ENCODE measurements at places on chromosomes 7 and 10.
A peak's percentile ranks its signal among the peaks of the same experiment; 100 is the strongest.

- no peak for DNase-seq
Measured at GRCh38 chr7:121666306-121666705, 206.7 kb upstream of the PTPRZ1 start.

- no peak for DNase-seq
Measured at GRCh38 chr7:42693722-42694121, 218.1 kb downstream of the C7orf25 start.

DNA sequence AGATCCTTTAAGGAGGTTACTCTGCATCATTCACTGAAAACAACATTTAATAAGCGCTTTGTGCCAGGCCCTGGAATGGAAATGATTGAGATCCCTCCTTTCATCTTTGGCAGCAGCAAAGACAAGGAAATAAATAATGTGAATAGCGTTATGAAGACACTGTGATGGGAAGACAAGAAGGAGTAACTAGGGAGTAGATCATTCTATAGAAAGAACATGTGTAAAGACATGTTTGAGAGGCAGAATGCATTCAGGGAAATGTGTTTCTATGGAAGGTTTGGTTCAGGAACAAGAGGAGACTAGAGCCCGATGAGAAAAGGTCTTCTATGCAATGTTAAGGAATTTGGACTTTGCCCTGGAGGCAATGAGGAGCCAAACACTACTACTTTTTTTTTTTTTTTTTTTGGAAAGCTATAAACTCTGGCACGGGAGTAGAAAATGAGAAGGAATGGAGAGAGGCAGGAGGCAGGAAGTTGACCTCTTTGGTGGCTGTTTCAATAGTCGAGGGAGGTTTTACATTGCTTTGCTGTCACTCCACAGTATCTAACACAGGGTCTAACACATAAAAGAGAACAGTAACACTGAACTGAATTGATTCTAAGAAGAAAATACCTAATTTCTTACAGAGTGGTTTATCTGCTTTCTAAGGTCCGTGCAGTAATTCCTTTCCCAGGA is 44.9 kb downstream of the SMURF1 start:
- no peak for DNase-seq

GRCh38 chr7:104923010-104923421 is 91.0 kb upstream of the KMT2E start:
- peak; percentile 83 for DNase-seq

DNA sequence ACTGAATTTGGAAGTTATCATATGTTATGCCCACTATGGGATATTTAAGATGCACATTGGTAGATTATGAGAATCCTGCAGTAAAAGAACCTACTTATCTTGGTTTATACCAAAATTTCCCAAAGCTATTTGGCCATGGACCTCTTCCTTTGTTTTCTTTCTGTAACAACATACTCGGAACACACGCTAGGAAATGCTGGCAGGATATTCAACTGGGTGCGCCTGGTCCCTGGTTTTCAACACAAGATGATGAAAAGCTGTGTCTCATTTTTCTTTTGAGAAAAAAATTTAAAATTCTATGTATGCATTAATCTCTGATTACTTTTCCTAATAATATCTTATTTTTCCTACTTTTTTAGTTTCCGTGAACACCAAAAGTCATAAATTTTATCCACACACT is 128.5 kb upstream of the NRP1 start:
- DNase-seq: no peak

GRCh38 chr7:130476297-130477150 is 15.4 kb upstream of the MEST start:
- no peak for DNase-seq

DNA sequence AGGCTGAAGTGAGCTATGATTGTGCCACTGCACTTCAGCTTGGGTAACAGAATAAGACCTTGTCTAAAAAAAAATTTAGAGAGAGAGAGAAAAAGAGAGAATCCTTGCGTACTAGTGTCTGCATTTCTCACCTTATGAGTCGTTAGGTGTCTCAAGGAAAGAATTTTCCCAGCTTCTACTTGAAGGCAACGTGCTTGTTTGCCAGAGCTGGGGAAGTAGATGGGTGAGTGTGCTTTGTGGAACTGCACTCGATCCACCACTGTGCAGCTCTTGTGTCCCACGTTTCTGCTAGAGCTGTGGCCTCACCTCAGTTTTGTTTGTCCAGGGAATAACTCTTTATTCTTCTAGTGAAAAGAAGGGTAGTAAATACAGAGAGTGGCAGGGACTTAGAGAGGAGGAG is 38.9 kb downstream of the HDAC9 start:
- DNase-seq: no peak

DNA sequence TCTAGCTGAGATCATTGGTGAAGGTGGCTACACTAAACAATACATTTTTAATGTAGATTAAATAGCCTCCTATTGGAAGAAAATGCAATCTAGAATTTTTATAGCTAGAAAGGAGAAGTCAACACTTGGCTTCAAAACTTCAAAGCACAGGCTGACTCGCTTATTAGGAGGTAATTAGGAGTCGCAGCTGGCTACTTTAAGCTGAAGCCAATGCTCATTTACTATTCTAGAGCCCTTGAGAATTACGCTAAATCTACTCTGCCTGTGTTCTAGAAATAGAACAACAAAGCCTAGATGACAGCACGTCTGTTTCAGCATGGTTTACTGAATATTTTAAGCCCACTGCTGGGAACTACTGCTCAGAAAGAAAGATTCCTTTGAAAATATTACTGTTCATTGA is 101.6 kb upstream of the EEPD1 start:
- no peak for DNase-seq

- DNase-seq: no peak
Measured at GRCh38 chr7:1665549-1666316, 4.3 kb upstream of the ELFN1 start.

DNA sequence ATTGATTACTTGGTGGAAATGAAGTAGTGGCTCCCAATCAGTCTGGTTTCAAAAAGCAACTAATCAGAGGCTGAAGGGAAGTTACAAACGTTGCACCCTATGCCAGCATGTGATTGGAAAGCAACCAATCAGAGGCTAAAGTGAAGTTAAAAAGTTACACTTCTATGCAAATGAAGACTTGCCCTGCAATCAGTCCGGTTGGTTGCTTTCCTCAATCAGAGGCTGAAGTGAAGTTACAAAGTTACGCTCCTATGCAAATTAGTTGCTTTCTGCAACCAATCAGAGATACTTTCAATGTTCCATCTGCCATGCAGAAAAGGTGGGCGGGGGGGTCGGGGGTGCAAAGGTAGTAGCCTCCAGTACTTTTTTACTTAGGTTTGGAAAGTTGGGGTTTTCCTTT is 1077.1 kb downstream of the TYW1 start:
- no peak for DNase-seq

GRCh38 chr10:91220954-91221675 is 652 bp downstream of the PCGF5 start:
- peak; percentile 34 for DNase-seq

DNA sequence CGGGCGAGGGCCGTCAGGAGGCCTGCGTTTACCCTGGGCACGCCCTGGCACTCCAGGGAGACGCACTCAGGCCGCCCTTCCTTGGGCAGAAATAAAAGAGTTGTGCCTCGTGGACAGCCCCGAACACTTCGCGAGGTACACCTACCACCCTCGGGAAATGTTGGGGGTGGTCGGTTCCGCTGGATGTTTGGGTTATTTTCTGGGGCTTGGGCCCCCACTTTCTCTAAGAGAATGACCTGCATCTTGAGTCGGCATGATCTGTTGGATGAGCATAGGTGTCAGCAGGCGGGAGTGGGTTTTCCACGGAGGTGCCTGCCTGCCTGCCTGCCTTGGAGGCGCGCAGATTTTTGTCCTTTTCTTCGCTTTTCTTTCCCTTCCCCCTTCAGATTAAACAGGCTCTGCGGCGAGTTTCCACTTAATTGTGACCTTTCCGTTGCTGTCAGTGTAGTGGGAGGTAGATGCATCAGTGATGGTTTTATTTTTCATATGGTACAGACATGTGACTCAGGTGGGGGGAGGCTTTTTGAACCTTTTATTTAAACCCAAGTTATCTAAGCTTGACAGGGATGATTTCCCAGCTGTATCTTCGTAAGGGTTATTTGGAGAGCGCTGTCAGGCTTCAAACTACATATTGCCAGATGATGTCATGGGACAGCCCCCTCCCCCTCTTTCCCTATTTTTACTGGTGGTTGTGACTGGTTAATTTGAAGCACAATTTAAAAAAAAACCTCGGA is 661 bp downstream of the HECTD2 start:
- DNase-seq: peak; percentile 24

GRCh38 chr10:116126954-116127695 is 145.9 kb downstream of the GFRA1 start:
- no peak for DNase-seq

DNA sequence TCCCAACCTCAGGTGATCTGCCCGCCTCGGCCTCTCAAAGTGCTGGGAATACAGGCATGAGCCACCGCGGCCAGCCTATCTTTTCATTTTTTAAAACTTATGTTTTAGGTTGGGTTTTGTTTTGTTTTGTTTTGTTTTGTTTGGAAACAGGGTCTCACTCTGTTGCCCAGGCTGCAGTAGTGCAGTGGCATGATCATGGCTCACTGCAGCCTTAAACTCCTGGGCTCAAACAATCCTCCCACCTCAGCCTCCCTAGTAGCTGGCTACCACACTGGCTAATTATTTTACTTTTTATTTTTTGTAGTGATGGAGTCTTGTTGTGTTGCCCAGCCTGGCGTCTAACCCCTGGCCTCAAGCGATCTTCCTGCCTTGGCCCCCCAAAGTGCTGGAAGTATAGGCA is 19.4 kb upstream of the AGFG2 start:
- DNase-seq: no peak

GRCh38 chr7:151823566-151824372 is 53.1 kb downstream of the PRKAG2 start:
- no peak for DNase-seq

DNA sequence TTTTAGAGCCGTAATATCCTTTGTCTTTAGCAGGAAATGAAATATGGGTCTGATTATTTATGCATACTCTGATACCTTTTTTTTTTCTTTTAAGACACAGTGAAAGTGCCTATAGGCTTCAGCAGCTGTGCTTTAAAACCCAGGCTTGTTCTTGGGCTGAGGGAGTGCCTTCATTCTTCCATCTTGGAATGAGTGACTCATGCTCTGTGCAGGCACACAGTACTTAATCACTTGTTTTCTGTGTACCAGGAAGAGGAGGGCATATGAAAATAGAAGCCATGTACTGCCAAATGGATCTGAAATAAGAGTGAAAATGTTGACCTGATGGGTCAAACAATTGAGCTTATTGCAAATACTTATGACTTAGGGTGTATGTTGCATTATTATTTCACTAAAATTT is 12.0 kb downstream of the INPP5F start:
- no peak for DNase-seq

DNA sequence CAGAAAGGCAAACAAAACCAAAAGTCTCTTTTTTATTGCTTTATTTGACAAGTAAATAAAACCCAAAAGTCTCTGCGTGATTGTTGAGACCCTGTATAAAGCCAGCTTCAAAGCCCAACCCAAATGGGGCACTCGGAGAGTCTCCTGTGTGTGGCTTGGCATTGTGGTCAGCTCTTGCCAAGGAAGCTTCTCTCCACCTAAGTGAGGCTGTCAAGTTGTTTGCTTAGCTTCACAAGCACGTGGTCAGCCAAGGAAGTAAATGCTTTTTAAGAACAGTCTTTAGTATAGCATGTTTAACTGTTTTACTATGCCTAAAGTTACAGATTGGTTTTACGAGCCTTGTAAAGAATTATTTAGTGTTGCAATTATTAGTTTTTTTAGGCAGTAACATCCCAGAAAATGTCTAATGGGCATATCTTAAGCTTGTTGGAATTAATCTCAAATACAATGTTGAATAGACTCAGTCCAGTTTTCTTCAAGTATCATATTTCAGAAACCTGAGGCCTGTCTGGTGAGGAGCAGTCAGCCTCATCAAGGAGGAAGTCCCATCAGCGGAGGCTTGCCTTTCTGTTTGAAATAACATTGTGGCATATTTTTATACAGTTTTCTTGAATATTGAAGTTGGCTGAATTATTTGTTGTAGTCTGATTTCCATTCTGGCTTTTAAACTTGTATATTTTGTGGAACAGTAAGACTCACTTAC is 144.3 kb downstream of the ANKRD30A start:
- no peak for DNase-seq

DNA sequence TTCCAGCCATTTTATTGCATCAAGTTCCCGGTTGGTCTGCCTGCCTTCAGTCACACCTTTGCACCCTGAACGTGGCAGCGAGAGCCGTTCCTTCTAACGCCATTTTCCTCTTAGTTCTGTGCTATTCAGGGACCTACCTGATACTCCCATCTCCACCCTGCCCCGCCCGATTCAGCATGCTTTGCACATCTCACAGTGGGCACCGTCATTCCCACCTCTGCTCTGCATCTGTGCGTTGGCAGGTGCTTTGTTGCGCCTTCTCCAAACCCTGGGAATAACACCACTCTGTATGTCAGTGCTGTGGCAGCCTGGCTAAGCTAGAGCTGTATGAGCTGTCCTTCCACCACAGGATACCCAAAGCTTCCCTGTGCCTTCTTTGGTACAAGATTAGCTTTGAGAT is 96.8 kb downstream of the ACTR3B start:
- DNase-seq: no peak

- DNase-seq: peak; percentile 54
Measured at GRCh38 chr10:35217455-35217854, 90.8 kb downstream of the CREM start.

DNA sequence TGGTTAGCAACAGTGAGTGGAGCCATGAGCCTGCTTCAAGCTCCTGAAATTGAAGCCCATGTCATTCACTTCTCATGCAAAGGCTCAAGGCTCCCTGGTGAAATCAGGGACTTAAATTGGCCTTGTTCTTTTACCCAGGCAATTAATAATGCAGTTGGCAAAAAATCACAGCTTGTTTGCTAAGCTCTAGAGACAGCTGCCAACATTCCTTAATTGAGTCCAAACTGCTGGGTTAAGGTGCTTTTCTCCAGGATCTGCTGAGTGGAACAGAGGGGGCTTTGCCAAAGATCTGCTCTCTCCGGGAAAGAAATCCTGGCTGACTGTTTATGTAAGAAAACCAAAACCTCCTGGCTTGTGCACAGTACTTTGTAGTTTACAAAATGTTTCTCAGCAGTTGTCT is 257.6 kb upstream of the GHITM start:
- peak; percentile 66 for DNase-seq

GRCh38 chr10:66586073-66586472 is 339.8 kb upstream of the LRRTM3 start:
- no peak for DNase-seq

- DNase-seq: no peak
Measured at GRCh38 chr10:129621693-129622092, 154.7 kb downstream of the MGMT start.

GRCh38 chr7:151705636-151706276 is 171.2 kb downstream of the PRKAG2 start:
- peak; percentile 62 for DNase-seq

- DNase-seq: no peak
Measured at GRCh38 chr10:13165177-13165576, 3.8 kb downstream of the MCM10 start.

DNA sequence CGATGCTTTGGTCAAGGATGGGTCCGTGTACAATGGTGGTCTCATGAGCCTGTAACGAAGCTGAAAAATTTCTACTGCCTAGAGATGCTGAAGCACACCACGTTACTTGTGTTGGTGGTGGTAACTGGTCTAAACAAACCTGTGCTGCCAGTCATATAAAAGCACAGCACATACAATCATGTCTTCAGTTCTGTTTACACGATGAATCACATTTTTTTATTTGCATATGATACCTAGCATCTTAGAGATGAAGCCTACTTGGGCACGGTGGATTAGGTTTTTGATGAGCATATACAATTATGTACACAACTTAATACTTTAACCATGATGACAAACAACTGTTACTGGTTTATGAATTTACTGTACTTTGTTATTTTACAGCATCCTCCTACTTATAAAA is 201.0 kb downstream of the ZMYND11 start:
- no peak for DNase-seq

GRCh38 chr10:6411436-6411835 is 168.6 kb downstream of the PRKCQ start:
- DNase-seq: no peak
